ENCODE measurements at places on chromosomes 11 and 22. TPM values are rescaled to one million over a fixed set of nuclear protein-coding genes. Genes with fewer than 3 reads are reported as not detected.

- DNase-seq, result no peak
Observed at GRCh38 chr11:83220260-83220659, 26.7 kb downstream of the ANKRD42 start.

DNA sequence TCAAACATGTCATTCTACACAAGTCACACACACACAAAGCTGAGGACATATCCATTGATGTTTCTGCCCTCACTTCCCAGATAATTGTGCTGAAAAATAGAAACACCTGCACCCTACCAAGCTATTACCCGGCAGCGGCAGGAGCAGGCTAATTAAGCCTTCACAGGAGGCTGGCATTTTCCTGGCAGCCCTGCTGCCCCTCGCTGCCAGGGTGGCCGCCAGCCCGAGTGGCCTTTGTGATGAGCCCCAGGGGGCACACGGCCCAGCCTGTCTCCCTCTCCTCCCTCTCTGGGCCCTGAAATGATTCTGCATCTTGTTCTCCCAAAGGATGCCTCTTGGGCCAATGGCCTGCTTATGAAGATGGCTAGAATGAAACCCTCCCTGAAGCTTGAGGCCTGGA, 76.2 kb upstream of the TP53I11 start:
- DNase-seq, result no peak

- peak; percentile 16 for DNase-seq
Observed at GRCh38 chr11:92865352-92865751, 104.1 kb upstream of the MTNR1B start.

DNA sequence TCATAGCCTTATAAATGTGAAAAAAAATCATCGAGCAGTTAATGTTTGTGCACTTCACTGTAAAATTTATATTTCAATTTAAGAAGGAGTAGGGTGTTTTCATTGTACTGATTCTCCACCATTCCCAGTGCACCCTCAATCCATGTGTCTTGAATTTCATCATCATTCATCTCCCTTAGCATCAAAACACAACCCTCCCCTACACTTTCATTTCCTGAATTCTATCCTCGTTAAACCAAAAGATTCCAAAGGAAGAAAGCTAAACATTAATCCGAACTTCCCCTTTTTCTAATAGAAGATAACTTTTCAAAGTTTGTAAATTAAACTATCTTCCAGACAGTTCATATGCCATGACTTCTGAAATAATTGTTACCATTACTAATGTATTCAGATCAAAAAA, 34.1 kb upstream of the OR8B8 start:
- DNase-seq, result no peak

DNA sequence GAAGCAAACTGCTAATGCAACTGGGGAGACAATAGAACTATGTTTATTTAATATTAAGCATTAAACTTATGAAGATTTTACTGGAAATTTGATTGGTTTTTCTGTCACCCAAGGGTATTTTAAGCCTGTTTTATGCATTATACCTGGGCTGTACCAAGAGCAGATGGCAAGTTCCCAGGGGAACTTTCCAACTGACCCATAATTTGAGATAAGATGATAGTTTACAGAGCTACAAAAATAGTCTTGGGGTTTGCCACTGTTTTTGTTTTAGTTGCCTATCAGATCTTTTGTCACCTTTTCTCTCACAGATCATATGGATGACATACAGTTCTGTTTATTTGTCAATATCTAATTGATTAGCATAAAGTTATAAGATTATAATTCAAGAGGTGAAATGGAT, 43.9 kb downstream of the PDE3B start:
- DNase-seq, result no peak

GRCh38 chr11:33366918-33367317, 109.7 kb downstream of the HIPK3 start:
- no peak for DNase-seq

The NDUFC2 gene
- 80.9 TPM for total RNA-seq

- no peak for DNase-seq
Observed at GRCh38 chr11:62792202-62792575, 383 bp upstream of the TMEM223 start.

GRCh38 chr11:110430267-110431050, 711 bp downstream of the FDX1 start:
- peak; percentile 33 for DNase-seq

GRCh38 chr11:72425053-72425980, 9.0 kb downstream of the CLPB start:
- DNase-seq, result no peak

- no peak for DNase-seq
Observed at GRCh38 chr11:116256215-116256614, 516.6 kb downstream of the BUD13 start.

DNA sequence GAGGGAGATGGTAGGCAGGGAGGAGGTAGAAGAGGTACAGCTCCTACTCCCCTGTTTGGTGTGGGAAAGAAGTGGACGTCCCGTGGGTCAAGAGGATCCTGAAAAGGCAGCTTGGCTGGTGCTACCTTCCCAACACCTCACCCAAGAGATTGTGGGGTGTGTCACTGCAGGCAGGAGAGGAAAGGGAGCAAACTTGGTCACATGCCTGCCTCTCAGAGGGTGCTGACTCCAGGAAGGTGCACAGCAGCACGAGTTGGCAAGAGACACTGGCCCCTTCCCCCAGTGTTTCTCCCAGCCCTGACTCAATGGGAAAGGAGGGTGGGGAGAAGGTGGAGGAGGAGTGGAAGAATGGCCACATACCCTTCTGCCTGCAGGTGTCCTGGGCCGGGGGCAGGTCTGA, 99.6 kb downstream of the CSNK2A3 start:
- DNase-seq, result no peak

- no peak for DNase-seq
Observed at GRCh38 chr11:73428699-73429098, 52.5 kb downstream of the RELT start.

The PICALM gene
- 632 TPM for total RNA-seq

The OR8B2 gene
- not detected for total RNA-seq

- DNase-seq, result peak; percentile 65
Observed at GRCh38 chr11:79461144-79461543, 20.3 kb upstream of the TENM4 start.

- DNase-seq, result peak; percentile 51
Observed at GRCh38 chr11:117623831-117624271, 173.2 kb downstream of the DSCAML1 start.

The TRIM48 gene
- total RNA-seq, result not detected
